ENCODE measurements at places on chromosomes 3 and 15.

GRCh38 chr15:58269455-58270414 lies 131.6 kb downstream of the AQP9 start:
- DNase-seq: no peak

DNA sequence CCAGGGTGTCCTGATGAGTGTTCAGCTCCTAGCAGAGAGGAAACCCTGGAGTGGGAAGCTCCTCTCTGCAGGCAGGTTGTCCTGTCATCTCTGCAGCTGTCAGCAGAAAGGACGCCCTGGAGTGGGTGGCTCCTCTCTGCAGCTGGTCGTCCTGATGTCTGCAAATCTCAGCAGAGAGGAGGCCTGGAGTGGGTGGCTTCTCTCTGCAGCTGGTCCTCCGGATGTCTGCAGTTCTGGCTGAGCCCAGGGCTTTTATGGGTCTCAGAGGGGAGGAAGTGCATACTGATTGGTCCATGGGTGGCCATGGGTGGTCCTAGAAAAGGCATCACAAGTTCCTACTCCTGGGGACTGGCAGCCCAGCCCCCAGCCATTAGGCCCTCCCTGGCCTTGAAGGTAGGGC lies 102.6 kb upstream of the BNIP2 start:
- DNase-seq: no peak

DNA sequence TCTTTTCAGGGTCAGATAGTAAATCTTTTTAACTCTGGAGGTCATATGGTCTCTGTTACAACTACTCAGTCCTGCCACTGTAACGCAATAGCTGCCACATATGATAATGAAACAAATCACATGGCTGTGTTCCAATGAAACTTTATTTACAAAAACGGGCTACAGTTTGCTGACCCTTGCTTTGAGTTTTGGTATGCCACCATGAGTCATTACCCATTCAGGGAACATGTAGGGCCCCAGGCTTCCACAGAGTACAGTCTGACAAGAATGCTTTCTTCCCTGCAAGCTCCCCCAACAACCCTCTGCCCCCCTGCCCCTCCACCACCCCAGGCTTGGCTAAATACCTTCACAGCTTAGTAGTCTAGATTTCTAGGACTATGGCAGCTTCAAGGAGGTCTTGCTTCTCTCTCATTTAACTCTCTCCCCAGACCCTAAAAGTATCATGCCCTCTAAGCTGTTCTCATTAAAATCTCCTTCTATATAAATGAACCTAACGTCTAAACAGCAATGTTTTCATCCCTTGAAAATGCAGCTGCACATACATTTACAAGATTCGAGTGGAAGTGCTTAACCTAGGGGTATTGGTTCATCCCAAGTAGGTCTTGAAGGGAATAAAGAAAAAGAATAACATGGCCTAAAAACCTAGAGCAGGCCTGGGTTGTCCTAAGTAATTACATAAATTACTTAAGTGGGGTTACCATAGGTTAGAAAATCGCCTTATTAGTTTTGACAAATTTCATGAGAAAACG lies 117.8 kb upstream of the PRICKLE2 start:
- no peak for DNase-seq

DNA sequence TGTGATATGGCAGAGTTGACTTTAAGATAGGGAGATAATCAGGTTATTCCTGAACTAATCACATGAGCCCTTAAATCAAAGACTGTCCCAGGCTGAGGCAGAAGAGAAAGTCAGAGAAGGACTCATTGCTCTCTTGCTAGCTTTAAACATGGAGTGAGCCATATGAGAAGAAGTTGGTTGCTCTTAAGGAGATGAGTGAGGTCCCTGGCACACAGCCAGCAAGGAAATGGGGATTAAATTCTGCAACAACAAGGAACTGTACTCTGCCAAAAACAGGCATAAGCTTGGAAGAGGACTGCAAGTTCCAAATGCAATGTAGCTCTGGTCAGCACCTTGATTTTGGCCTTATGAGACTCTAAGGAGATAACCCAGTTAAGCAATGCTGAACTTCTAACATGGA lies 457.0 kb downstream of the PLOD2 start:
- no peak for DNase-seq

DNA sequence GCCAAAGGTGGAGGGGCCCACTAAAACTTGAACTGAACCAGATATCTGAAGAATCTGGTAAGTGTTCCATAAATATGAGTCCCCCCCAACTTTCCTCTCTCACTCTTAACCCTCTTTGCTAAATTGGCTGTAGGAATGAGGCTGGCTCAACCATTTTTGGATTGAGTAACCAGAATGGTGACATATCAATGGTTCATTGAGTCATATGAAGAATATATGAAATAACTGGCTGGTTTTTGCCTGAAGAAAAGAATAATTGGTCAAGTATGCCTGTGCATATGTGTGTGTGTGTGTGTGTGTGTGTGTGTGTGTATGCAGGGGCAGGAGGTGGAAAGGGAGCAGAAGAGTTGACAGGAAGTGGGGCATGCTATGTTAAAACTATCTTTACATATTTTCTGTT lies 472.9 kb upstream of the THBS1 start:
- DNase-seq: no peak

- DNase-seq: no peak
These were observed 9.2 kb downstream of the CHCHD6 start for GRCh38 chr3:126713199-126713598.

DNA sequence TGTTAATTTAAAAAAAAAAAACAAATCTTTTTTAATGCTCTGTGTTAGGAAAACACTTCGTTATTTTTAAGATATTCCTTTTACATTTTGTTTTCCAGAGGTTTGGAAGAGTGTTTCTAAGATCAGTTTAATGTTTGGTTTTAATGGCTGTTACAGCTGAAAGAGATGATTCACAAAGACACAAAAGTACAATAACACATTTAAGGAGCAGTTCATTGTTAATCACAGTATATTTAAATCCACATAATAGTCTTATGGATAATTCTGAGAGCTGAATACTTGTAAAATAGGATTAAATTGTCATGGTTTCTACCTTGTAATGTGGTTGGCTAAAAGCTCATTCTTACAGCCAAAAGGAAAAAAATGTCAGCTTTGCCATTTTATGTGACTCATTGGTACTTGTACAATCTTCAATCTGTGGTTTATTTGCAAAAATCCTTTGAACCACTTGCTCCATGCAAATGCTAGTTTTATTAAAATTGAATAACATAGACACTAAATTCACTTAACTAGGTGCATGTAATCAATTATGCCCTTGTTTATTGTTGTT lies 426.4 kb downstream of the NLGN1 start:
- no peak for DNase-seq

GRCh38 chr3:193292386-193292785 lies 51.4 kb downstream of the PLAAT1 start:
- DNase-seq: no peak

DNA sequence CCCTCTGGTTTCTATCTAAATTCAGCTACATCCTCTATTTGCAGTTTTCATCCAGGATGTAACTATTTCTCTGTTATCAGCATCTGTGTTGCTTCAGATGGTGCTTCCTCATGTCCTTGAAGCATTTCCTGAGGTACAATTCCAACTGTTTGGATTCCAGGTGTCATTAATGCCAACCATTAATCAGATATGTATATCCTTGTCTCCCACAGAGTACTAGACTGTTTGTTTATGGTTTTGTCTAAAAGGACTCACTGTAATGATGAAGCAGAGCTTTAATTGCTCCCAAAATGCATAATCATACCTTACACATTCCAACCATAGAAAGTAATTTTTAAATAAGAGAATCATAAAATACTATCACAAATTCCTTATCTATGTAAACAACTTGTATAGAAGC lies 288.5 kb upstream of the MME start:
- DNase-seq: no peak

GRCh38 chr3:28087591-28087990 lies 153.8 kb upstream of the CMC1 start:
- DNase-seq: no peak

DNA sequence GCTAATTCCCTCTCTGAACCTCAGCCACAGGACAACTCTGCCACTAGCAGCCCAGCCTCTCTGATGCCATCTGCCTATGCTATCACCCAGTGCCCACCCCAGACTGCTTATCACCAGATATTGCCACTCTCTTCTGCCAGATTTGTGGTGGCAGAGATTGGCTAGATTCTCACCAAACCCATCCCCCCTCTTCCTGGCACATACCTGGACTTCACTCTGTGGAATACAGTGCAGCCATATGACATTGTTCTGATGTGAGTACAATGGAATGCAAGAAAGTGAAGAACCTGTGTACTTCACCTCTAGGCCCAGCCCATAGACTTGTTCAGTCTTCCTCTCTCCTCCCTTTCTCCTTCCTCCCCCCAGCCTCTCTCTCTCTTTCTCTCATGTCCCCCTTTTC lies 46.9 kb upstream of the NTRK3 start:
- no peak for DNase-seq
